ENCODE measurements at places on chromosomes 3 and 15.

DNA sequence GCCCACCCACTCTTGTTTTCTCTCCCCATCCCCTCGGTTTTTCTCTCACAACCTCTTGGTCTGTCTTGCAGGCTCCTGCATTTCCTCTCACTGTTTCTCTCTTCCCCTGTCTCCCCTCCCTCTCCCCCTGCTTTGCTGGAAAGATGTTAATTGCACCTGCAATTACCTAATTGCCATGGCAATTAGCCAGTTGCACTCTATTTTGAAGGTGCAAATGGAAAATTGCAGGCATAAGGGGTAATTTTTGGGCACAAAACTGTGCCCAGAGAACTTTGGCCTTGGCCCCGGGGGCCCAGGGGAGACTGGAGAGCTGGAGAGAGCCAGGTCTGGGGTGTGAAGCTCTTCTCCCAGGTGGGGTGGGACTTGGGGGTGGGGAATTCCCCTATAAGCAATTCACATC is 164.5 kb upstream of the TLE3 start:
- DNase-seq = no peak

GRCh38 chr15:62933386-62933785 is 109.2 kb upstream of the TPM1 start:
- DNase-seq = no peak

DNA sequence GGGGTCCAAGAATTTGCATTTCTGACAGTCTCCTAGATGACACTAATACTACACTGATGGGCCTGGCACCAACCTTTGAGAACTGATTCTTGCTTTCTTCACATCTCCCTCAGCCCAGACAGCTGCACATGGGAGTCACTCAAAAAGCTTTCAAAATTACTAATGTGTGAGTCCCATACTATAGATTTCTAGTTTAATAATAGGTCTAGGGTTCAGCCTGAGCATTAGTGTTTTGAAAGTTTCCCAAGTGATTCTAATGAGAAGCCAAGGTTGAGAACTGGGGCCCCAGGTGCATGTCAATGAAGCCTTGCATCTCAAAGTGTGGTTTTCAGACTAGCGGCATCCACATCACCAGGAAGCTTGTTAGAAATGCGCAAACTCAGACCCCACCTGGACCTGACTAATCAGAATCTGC is 159.9 kb upstream of the CMC1 start:
- DNase-seq = no peak

DNA sequence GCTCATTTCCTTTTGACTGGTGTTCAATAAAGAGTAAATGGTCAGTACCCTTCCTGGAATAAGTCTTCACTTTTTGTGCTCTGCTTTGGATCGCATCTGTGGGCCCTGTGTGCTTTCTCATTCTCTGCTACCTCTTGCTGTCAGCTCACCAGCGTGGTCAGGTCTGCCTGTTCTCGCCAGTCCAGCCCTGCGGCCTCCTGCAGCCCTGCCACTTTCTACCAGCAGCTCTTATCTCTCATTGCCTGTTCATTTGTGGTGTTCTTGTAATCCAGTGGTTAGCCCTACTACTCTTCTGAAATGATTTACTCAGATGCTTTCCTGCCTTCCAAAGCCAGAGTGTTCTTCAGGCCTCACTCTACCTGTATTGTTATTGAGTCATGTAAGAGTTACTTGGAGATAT is 54.8 kb downstream of the CHCHD6 start:
- DNase-seq = no peak

GRCh38 chr3:150462108-150462507 is 54.0 kb downstream of the TSC22D2 start:
- DNase-seq = no peak

DNA sequence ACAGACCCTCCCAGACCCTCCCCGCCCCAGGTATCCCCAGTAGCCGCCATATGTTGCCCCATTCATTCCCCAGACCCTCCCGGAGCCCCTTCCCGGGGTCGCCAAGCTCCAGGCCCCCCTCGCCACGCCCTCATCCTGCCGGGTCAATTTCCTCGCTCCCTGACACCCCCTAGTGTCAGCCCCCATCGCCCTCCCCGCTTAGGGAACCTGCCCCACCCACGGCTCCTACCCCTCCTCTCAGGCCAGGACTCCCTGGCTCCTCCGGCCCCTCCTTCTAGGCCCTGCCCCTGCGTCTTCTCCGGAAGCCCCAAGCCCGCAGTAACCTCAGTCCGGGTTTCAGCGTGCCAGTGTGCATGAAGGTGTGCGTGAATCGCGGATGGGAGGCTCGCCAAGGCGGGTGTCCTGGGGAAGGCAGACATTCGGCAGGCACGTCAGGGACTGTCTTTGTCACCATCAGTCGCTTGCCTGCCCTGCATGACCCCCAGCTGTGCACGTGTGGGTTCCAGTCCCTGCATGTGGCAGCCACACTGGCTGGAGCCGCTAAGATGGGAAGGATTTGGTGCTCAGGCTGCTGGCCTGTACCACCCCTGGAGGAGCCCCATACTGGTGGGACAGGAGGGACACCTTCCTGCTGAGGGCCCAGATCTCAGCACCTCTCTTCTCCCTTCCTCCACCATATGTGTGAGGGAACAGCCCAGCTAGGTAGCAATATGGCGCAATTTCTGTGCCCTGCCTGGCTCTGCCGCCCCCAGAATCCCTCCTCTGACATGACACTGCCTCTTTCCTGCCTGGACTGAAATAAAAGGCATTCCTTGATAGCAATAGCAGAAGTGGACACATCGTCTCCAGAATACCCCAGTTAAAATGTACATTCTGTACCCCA is 693 bp downstream of the DISP2 start:
- no peak for DNase-seq

- DNase-seq = no peak
Measured at GRCh38 chr15:88322461-88322860, 65.9 kb upstream of the NTRK3 start.

- DNase-seq = no peak
Measured at GRCh38 chr3:186361246-186361761, 730 bp downstream of the DGKG start.

DNA sequence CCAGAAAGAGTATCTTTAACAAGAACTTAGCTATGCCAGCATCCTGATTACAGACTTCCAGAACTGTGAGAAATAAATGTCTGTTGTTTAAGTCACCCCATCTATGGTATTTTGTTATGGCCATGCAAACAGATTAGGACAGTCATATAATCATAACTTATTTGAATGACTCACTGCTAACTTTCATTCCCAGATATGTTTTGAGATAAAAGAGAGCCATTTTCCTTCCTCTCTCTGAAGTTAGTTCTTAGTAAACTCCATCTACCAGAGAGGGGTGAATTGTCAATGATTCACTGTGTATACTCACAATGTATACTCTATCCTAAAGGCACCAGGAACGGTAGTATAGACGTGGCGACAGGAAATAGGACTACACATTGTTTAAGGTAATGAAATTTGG is 179.4 kb upstream of the DPH6 start:
- DNase-seq = no peak

GRCh38 chr3:54309601-54310000 is 187.2 kb downstream of the CACNA2D3 start:
- no peak for DNase-seq

DNA sequence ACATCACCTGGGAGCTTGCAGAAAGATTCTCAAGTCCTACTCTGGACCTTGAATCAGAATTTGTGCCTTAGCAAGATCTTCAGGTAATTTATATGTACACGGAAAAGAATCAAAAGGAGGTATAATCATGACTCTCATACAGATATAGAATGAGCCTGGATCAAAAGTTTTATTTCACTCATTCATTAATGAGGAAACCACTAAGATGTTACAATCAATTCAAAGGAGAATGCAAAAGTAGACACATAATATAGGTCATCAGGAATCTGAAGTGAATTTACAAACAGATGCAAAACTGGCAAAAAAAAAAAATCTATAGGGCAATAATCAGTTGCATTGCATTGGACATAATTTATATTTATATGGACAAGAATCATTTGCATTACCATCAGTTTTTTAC is 195.4 kb upstream of the TLE3 start:
- DNase-seq = no peak

DNA sequence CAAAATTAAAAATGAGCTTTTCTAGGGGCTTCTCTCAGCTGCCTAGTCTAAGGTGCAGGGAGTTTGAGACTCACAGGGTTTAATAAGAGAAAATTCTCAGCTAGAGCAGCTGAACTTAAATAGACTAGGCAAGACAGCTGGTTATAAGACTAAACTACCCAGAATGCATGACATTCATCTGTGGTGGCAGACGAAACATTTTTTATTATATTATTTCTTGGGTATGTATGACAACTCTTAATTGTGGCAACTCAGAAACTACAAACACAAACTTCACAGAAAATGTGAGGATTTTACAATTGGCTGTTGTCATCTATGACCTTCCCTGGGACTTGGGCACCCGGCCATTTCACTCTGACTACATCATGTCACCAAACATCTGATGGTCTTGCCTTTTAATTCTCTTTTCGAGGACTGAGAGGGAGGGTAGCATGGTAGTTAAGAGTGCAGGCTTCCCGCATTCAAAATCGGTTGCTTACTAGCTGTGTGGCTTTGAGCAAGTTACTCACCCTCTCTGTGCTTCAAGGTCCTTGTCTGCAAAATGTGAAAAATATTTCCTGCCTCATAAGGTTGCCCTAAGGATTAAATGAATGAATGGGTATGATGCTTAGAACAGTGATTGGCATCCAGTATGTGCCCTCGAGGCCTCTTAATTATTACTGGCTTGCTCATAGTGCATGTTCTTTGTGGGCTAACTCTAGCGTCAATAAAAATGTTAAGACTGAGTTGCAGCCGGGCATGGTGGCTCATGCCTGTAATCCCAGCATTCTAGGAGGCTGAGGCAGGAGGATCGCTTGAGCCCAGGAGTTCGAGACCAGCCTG is 984 bp downstream of the CCR5 start:
- no peak for DNase-seq

DNA sequence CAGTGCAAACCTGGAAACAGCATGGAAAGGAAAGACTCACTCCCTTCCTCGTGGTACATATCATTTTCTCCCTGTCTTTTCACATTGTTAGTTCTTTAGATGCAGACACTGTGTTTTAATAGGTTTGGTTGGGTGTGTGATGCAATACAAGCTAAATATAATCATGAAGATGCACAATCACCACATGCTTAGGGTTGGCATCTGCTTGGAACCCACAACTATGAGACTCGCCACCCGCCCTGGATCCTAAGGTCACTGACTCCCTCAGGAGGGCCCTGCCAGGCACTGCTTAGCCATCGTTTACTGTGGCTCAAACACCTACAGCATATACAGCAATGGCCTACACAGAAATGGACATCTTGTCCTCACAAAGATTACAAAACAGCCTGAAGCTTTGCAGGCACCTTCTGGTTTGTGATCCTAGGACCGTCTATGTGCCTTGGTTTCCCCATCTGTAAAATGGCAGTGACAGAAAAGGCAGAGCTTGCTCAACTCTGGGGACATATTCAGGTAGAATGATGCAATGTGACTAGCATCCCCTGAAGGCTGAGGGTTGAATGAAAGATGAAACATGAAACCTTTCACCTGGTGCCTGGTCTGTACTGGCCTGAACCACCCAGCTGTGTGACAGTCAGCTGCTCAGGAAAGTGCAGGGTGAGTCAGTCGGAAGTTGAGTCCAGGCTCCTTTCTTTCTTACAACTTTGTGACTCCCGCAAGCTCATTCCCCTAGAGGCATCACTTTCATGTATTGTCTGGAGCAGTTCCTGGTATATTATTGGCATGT is 123.6 kb upstream of the PFN2 start:
- DNase-seq = no peak

- no peak for DNase-seq
Measured at GRCh38 chr15:79738143-79738542, 158.7 kb downstream of the MTHFS start.

GRCh38 chr15:34039790-34040113 is 748 bp upstream of the AVEN start:
- no peak for DNase-seq

GRCh38 chr3:48656061-48656840 is 6.4 kb downstream of the CELSR3 start:
- peak; percentile 64 for DNase-seq

DNA sequence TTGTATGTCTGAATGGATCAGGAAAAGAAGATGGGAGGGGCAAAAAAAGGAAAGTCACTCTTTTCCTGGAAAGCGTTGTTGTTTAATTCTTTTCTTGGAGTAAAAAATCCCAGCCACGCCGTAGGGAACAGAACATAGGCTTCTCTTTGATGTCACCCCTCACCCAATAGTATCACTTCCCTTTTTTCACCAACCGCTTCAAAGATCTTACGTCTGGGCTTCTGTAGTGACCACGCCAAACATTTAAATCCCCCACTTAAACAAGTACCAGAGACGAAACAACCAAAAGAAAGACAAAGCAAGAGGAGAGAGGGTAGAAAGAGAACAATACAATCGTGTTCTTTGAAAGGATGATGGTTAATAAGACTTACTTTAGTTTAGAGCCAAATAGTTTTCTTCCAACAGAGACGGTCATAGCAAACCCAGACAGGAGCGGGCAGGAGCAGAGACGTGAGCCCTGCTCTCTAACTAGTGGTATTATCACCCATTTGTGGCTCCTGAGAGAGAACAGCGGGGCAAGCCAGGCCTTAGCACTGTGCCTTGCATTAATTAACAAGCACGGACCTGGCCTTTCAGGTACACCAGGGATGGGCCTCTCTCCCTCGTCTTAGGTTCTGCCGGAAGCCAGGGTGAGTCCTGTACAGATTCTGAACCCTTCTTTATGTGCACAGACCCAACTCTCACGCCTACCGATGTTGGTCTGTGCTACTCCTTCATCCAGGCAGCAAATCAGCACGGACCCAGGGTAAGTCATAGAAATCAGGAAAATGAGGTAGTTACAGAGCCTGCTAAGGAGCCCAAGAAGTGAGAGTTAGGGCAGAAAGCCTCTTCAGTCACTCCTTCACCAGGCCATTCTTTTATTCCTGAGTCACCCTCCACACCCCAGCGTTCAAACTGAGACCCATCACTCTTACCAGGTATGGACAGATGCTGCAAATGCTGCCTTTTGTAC is 28.2 kb upstream of the BCL6 start:
- no peak for DNase-seq

DNA sequence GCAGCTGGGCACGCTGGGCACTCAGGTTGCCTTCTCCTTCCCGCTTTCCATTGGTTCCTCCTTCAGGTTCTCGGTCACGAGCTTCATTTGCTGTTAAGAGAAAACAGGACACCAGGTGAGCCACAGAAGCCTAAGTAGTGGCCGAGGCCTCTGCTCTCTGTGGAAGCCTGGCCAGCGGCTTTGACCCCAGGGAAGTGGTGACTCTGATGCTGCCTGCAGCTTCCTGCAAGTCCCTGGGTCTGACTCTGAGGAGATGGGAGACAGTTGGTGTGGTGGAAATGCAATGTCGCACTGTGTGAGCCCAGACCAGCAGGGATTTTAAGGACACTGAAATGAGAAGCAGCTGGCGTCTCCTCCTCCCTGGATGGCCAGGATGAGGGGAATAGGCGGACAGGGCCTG is 80.5 kb downstream of the SNRK start:
- no peak for DNase-seq

GRCh38 chr3:83523470-83524073 is 1435.2 kb upstream of the CADM2 start:
- peak; percentile 43 for DNase-seq
